ENCODE measurements at places on chromosomes 11 and 22. TPM values are rescaled to one million over a fixed set of nuclear protein-coding genes. Genes with fewer than 3 reads are reported as not detected.

GRAP2 gene
- 2.8 TPM for total RNA-seq

ANO9 gene
- total RNA-seq, result 17.6 TPM

DENND5A gene
- 152 TPM for total RNA-seq

CCDC188 gene
- total RNA-seq, result 4.0 TPM

PIWIL4 gene
- 5.8 TPM for total RNA-seq

ROBO4 gene
- total RNA-seq, result 52.1 TPM

MUS81 gene
- 61.4 TPM for total RNA-seq

DCDC1 gene
- 8.9 TPM for total RNA-seq

BCO2 gene
- total RNA-seq, result 8.2 TPM

C22orf15 gene
- total RNA-seq, result 12.0 TPM

MOV10L1 gene
- 11.9 TPM for total RNA-seq

CASP5 gene
- total RNA-seq, result 2.1 TPM

- DNase-seq, result peak; percentile 32
Observed at GRCh38 chr11:113577356-113578032, 102.3 kb upstream of the DRD2 start.

DNA sequence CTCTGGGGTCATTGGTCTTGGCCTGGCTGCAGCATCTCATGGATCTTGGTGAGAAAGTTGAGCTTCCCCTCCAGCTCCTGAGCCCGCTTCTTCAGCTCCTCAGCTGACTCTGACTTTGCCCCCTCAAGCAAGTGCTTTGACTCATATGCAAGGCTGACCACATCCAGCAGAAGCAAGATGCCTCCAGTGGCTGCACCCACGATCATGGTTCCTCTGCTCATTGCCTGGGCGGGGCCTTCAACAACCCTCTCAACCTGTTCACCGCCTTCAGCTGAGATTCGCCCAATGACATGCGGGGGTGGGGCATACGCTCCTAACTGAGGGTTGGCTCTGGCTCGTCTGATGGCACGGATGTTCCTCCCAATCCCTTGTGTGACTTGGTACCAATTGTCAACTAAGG lies 11.9 kb downstream of the APOL2 start:
- no peak for DNase-seq

DNA sequence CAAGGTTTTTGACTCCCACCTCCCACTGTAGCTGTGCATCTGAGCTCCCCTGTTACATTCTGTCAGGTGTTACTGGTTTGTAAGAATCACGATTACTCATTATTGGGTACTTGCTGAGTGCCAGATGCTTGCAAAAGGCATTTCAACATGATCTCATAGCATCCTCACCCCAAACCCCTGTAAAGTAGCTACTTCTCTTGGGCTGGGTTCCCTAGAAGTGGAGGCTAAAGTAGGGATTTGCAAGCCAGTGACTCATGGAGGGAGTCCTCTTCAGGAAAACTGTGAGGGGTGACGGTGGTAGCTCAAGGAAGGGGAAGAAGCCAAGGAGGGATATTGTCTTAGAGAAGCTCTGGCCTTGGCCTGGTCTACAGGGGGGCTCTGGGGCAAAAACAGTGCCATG lies 78.6 kb downstream of the TIMP3 start:
- DNase-seq, result no peak

DNA sequence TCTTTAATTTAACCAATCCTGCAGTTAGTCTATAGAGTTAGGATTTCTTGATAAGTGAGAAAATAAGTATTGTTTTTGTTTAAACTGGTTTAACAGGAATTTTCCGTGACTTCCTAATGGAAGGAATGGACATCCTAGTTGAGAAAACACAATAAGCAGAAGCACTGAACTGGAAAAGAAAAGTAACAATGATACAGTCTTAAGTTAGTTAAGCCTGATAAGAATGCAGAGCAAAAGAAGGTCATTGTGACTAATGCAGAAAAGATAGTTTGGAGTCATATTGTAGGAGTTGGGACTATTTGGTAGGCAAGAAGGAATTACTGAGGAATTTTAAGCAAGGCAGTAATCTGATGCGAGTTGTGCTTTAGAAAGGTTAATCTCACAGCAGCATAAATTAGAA lies 11.7 kb downstream of the RNF141 start:
- DNase-seq, result no peak

- no peak for DNase-seq
Observed at GRCh38 chr11:6350043-6350442, 29.7 kb upstream of the CAVIN3 start.

GRCh38 chr22:48236261-48236660 lies 1473.8 kb downstream of the TBC1D22A start:
- no peak for DNase-seq

GRCh38 chr22:45227645-45228400 lies 12.9 kb downstream of the KIAA0930 start:
- DNase-seq, result no peak

DNA sequence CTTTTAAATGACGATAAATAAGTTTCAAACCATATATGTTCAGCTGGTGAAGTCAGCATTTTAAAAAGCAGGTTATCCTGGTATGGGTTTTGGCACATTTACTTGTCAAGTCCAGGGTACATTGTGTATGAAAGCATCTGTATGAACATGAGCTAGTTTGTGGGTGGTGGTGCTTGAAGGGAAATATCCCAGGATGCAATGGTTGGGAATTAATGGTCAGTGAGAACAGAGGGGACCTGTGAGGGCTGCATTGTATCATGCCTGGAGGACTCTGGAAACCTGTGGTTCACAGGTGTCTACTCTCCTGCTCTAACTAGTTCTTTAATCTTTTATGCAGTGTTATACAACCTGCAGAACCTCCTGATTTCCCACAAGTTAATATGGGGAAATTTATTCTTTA lies 5.8 kb downstream of the DEPDC7 start:
- DNase-seq, result no peak

DNA sequence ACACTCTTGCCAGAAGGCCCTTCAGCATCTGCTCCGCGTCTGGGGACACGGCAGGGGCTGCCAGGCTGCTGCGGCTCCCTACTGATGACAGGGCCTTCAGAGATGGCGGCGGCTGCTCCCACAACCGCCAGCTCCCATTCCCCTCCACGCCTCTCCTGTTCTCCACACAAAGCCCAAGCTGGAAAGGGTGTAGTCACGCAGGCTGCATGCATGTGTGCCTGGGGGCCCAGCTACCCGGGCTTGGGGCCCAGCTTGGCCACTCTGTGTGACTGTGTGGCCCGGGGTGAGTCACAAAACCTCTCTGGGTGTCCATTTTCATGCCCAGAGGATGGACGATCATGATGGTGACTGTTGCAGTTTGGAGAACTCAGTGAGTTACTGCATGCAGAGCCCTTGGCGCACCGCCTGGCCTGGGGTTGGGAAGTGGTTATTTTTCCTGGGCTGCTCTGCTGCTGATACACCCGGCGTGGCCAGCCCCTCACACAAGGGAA lies 31.7 kb upstream of the PARVB start:
- DNase-seq, result no peak

DNA sequence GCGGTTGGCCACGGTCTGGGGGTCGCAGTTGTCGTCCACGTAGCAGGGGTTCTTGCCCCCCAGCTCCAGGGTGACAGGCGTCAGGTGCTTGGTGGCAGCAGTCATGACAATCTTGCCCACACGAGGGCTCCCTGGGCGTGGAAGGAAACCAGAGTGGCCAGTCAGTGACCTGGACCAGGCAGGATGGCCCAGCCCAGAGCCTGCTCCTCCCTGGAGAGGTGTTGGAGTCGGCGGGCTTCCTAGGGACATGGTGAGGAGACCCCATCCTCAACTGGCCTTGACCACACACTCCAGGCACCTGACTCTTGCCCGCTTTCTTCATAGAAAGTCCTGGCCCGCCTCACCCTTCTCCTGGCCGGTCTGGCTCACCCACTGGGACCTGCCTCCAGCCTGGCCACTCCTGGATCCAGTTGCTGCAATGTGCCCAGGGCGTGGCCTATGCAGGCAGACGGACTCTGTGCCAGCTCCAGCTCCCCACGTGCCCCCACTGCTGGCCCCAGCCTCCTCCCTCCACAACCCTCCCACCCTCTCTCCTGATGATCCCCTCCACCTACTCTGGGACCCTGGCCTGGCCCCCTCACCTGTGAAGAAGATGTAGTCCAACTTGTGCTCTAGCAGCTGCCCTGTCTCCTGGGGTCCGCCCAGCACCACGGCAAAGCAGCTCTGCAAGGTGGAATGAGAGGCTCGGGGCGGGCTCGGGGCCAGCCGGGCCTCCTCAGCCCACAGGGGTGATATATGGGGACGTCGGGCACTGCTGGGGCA lies 8.7 kb downstream of the ALDH3B2 start:
- no peak for DNase-seq

GRCh38 chr22:32319861-32320406 lies 37.7 kb upstream of the RFPL3 start:
- DNase-seq, result no peak

DNA sequence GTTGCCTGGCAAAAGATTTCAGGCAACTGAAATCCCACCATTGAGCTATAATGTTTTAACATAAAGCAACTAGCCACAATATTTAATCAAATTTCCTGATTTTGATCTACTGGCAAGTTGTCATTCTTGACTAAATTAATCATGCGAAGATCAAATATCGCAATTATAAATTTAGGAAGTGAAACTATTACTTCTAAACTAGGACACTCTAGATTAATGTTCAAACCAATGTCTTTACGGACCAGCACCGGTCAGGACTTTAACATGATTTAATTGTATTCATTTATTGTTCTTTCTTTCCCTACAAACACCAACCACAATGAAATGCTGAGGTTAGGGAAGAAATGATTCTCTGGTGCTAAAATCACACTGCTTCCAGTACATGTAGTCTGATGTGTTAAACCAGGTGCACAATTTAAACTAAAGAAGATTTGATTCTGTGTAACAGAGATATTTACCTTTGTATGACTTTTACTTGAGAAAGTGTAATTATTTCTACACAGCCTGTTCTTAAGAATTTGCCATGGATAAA lies 14.9 kb downstream of the GAS2 start:
- no peak for DNase-seq

- DNase-seq, result peak; percentile 68
Observed at GRCh38 chr11:96222102-96222501, 120.9 kb downstream of the MAML2 start.

GRCh38 chr11:41003339-41004282 lies 455.8 kb downstream of the LRRC4C start:
- no peak for DNase-seq

- DNase-seq, result no peak
Observed at GRCh38 chr11:110835106-110835505, 122.9 kb upstream of the ARHGAP20 start.

DNA sequence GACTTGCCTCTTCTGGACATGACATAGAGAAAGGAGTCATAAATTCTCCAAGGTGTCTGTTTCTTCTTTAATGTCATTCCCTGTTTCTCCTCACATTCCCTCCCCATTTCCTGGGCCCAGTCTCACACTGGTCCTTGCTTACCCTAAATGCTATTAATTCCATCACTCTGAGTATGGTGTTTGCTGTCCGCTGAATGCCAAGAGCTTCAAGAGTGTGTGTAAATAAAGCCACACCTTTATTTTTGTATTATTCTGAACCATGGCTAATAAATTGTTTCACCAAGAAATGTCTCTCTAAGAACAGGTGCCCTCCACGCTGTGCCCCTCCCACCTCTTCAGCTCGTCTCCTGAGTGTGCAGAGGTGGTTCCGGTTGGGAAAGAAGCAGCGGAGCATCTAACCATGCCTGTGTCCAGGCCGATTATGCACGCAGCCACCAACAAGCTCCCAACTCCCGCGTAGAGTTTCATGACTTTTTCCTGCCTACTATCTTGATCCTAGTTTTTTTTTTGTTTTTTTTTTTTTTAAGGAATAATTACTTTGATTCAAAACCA lies 8.6 kb downstream of the TMEM121B start:
- DNase-seq, result no peak

DNA sequence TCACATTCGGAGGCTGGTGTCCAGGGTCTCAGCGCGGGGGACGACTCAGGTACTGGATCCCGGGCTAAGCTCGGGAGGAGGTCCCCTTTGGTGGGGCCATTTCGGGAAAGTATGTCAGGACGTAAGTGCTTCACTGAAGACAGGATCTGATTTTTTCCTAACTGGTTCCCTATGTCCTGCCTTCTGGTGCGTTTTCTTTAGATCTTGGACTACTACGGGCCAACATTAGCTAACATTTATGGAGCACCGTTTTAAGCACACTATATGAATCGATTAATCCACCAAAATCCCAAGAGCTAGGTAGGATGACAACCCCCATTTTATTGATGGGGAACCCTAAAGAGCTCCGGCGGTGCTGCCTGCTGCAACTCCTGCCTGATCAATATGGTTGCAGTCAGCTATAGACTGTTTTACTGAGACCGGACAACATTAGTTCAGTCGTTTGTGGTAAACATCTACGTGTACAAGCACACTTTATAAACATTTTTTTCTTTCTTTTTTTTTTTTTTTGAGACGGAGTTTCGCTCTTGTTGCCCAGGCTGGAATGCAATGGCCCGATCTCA lies 17.0 kb upstream of the WDR74 start:
- DNase-seq, result no peak

DNA sequence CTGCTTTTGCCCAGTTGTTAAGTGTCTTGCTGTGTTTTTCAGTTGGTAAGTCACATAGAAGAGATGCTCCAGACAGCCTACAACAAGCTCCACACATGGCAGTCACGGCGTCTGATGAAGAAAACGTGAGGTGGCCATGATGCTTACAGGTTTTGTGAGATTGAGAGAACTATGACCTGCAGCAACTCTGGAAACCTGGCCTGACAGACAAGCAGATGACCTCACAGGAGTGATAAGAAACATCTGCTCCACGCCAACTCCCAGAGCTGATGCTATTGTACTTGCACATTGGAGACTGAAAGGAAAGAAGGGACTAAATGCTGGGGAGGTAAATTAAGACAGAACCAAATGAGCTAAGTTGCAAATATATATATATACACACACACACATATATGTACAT lies 28.6 kb upstream of the LDHA start:
- DNase-seq, result no peak

Data from lung (tissue), 17 donors.